ENCODE measurements at places on chromosomes 1 and 21.

DNA sequence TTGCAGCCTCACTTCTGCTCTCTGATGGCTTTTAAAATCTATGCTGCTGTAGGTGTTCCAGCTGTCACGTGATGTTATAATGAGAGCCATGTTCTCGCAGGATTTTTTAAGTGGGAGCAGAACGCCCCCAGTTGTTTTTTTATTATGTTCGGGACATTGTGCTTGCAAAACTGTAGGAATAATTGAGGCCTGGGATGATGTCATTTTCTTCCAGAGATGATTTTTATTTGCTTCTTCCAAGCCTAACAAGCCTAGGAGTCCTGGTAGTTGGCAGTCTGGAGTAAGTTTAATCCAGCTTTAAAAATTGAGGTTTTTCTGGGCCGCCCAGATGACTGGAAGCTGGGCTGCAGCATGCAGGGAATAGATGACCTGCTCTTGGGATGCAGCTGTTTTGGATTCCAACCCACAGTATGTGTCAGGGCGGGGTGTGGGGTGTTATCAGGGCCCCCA, 34.6 kb upstream of the CHIT1 start:
- no peak for DNase-seq

DNA sequence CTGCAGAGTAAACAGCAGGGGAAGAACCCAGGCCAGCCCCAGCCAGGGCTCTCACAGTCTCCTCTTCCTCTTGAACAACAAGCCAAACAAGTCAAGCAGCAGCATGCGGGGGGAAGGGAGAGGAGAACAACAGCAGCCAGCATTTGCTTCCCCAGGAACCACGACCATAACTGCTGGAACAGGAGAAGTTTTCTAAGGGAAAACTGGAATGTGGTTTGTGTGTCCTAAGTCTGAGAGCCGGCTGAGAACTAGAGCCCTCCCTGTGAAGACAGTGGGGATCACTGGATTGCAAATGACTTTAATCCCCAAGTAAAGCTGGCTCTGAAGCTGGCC, 48.2 kb downstream of the COQ8A start:
- no peak for DNase-seq

DNA sequence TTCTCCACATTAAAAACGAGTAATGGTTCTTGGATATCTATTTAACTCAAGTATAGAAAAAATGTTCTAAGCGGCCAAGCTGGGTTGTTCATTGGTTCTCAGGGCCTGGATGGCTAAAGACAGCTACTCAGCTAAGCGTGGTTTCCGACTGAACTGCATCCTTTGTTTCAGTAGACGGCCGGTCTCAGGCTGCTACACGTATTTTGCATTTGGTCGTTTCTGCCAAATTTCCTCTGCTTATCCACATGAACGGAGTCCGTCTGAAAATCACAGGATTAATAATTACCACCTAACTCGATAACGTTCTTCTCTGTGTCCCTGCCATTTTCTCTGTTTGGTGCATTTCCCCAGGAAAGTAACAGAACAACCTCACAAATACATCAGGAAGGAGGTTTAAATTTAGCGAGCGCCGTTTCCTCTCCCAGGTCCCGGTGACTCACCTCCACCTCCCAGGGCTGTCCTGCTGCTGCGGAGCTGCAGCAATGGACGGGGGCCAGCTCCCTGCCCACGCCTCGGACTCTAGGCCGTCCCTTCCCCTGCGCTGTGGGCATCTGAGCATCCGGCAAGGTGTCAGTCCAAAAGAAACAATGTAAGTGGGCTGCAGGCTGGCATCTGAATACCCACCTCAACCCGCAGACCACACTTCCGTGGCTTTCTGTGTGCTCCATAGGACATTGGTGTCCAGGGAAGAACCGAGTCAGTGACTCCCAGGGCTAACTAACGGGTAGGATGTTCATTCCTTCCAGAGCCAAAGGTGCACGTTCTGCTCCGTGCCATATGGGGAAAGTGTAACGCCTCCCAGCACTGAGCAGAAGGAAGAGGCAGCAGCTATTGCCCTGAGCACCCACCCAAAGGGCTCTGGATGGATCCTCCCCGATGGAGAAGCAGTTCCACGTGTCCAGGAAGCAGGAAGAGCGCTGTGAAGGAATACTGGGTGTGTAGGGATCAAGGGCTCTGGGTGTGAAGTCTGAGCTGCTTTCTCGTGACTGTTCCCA, 4.1 kb upstream of the GABRD start:
- no peak for DNase-seq

GRCh38 chr21:32350211-32350980, 42.4 kb downstream of the URB1 start:
- DNase-seq, result no peak

- DNase-seq, result no peak
Measured at GRCh38 chr1:13513063-13513894, 524 bp downstream of the LRRC38 start.

GRCh38 chr1:221712198-221712684, 29.6 kb downstream of the DUSP10 start:
- DNase-seq, result no peak

- DNase-seq, result no peak
Measured at GRCh38 chr21:31847761-31848160, 25.1 kb upstream of the HUNK start.

DNA sequence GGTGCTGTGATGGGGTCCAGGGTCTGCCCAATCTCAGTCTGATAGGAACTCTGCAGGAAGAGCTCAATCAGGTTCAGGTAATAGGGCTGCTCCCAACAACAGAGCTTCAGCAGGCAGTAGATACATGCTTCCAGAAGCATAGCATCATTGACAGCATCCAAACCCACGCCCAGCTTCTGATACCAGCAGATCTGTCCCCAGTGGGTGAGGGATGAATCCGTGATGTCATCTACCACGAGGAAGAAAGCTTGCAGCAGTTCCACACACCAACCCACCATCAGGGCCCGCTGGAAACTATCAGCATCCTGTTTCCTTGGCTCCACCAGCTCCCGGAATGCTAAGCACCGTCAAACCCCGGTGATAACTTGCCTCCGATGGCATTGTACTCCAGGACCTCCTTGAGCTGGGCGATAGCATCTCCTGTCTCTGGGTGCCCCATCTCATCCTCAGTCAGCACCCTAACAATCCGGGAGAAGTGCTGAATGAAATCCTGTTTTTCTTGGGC, 14.7 kb downstream of the NEK2 start:
- no peak for DNase-seq

DNA sequence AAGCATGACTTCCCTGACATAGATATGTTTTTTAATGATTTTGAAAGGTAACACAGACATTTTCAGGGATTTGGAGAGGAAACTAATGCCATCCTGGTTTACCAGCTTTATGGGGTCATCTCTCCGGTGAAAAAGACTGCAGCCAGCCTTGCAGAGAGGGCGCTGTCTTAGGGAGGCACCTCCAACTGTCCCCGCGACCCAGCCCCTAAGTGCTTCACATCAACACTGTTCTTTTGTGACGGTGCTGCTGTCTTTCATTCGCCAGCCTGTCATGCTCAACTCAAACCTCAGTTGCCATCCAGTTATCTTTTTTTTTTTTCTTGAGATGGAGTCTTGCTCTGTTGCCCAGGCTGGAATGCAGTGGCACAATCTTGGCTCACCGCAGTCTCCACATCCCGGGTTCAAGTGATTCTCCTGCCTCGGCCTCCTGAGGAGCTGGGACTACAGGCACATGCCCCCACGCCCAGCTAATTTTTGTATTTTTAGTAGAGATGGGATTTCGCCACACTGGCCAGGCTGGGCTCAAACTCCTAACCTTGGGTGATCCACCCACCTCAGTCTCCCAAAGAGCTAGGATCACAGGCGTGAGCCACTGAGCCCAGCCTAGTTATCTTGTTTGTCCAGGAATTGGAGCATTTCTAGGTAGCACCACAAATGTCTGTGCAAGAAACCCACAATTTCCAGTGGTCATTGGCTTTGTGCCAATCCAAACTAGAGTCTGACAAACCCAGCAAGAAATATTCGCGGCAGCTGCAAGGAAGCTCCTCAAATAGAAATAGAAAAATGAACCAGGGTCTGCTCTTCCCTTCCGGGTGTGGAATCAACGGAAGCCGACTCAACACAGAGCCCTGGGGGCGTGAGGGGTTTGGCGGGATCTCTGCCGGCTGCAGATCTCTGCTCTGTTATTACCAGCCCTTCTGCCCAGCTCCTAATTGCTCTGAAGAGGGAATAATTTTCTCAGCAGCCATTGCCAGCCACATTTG, 24.2 kb downstream of the PDE9A start:
- no peak for DNase-seq

DNA sequence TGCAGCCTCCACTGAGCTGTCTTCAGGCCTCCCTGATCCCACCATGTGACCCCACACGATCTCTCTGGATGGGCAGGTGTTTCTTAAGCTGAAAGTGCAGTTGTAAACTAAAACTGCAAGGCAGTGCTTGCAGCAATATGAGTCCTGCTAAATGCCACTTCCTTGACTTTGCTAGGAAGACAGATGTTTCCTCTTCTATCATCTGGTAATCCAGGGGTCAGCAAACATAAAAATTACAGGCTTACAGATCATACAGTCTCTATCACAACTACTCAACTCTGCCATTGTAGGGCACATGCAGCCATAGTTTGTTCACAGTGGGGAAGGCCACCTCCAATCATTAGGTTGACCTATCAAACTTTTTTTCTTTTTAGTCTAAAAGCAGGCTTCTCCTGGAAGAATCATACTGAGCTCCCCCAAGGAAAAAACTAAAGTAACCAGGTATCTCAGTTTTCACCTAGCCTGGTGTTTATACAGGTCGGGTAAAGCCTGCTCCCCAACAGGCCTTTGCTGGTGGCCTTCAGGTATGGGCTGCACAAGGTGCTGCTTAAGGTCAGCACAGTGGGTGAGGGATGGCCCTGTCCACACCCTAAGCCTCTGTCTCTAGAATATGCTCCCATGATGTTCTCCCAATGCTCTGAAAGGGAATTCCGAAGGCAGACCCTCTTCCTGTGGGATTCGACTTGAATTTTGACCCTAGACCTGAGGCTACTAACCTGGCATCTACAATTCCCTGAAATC, 10.8 kb downstream of the ABCA4 start:
- DNase-seq, result no peak

DNA sequence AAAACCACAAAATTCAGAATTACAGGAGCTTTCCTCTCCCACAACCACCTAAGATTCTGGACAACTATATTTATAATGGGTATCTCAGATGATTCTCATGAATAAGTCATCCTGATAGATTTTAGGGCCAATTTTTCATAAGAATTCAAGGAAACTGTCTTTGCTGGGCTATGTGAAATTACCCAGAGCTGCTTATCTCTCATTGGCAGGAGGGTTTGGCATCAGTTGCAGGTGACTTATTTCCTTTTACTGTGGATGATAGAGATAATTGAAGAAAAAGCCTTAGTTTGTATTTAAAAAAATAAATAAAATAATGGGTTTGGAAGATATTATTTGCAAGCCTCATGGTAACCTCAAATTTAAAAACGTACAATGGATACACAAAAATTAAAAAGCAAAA, 38.2 kb upstream of the WDR26 start:
- no peak for DNase-seq

GRCh38 chr1:230858918-230859729, 9.2 kb downstream of the C1orf198 start:
- no peak for DNase-seq

GRCh38 chr21:29870814-29871213, 69.0 kb downstream of the GRIK1 start:
- no peak for DNase-seq

DNA sequence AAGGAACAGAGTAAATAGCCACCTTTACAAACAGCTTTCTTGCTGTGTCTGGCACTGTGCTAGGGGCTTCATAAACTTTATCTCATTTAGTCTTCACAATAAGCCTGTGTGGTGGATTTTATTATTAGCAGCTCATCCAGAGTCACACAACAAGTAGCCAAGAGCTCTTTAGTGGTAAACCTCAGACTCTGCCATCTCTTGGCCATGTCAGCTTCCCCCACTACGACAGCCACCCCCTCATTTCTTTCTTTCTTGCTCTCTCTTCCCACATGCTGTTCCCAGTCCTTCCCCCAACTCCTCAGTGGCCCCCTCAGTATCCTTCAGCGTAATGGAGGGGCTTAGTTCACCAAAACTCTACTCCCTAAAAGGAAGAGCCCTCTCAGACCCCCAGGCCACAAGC, 1.2 kb upstream of the ZNF683 start:
- no peak for DNase-seq

GRCh38 chr1:193434319-193434718, 247.9 kb upstream of the B3GALT2 start:
- DNase-seq, result no peak

DNA sequence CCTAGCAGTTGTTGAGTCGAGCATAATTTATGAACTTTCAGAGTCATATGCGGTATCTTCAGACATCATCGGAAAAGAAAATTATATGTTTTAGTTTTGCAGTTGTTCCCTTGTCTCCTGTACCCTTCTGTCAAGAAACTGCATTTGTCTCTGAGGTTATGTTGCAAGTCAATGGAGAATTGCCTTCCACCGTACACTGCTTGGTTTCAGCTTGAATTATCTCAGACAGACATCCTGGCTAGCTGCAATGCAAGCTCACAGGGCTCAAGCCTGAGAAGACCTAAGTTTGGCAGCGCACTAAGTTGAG, 156.0 kb downstream of the NFIA start:
- no peak for DNase-seq

DNA sequence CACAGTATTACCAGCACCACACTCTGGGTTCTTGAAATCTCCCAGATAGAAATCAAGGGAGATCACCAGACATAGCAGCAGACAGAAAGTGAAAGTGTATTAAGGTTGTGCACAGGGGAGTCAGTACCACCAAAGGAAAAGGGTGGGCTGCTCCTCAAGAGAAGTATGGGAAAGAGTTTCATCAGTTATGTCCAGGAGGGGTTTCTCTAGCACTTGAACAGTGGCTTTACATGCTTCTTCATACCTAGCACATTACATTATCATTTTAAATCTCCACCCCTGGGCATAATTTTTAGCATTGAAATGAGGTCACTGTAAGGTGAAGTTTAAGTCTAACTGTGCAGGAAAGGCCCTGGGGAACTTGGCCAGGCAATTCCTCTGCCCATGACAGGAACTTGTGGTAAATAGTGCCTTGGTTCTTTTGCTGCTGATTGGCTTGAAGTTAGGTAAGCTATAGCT, 601.0 kb downstream of the NUF2 start:
- DNase-seq, result no peak

Measured in stimulated activated CD8-positive, alpha-beta memory T cell treated with anti-CD3 and anti-CD28 coated beads, Interleukin-4, amount 100 ng/mL, for 4 hours (primary cell).